ENCODE measurements at places on chromosomes 11 and 22.

DNA sequence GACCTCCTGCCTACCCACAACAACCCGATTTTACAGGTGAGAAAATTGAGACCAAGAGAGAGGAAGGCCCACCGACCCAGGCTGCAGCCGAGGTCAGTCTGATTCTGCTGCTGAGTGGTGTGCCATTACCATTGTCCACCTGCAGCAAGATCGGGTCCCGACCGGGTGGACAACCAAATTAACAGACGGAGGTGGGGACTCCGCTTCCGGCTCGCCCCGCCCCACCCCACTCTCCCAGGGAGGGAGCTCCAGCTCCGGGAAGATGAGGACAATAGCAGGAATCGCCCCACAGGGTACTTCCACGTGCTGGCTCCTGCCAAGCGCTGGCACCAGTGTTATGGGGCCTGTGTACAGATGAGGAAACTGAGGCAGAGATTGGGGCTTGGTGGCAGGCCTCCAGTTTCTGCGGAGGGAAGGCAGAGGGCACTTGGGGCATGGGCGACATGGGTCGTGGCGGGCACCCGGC, 425 bp upstream of the KDELR3 start:
- DNase-seq: no peak

GRCh38 chr11:96072592-96072991, 148.7 kb upstream of the MTMR2 start:
- no peak for DNase-seq

- DNase-seq: no peak
Observed at GRCh38 chr11:46554213-46555147, 39.3 kb downstream of the AMBRA1 start.

DNA sequence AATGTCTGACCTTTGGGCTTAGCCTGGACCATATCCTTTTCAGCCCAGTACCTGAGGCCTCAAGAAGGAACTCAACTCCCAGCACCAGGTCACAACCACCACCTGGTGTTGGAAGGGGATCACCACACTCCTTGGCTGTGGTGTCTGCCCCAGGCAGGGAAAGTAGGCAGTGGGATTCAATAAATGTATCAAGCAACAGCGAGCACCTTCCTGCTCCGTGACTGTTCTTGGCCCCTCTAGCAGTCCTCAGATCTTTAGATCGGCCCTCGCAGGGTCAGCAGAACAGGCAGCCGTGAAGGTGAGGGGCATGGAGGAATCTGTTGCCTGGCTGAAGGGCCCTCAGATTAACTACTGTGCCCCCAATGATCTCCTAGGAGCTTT, 15.9 kb downstream of the ARFGAP2 start:
- no peak for DNase-seq

DNA sequence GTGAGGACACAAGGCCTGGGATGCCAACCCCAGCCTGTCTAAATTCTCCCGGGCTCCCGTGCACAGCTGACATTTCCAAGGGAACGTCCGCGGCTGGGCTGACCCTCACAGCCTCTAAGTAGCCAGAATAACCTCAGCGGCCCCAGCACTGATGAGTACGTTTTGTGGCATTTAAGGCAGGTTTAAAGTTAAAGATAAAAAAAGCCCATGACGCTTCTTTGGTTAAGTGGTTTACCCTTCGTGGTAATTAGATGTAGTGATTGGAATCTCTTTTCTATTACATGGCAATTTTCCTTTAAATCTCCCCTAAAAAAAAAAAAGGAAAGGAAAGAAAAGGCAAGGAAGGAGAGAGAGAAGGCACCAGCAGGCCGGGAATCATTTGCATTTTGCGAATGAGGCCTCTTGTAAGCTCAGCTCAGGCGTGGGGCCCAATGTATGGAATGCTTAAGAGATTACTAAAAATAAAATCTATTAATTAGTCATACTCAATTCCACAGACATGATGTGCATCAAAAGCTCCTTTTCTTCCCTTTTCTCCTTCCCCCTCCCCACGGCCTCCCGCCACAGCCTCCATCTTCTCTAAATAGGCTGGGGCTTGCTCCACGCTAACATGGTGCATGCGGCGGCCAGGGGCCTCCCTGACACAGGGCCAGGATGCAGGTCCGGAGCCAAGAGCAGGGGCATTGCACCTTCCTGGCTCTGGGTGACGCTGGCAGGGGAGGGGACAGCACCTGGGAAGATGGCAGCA, 44.1 kb downstream of the MACROD1 start:
- no peak for DNase-seq

GRCh38 chr11:117083011-117083935, 15.0 kb downstream of the SIK3 start:
- no peak for DNase-seq

Measured in activated naive CD8-positive, alpha-beta T cell treated with anti-CD3 and anti-CD28 coated beads, Interleukin-2, amount 50 U/mL, for 24 hours (primary cell).